Osteocyte (in vitro differentiated cells): ENCODE measurements at places on chromosomes 1 and 21. TPM values are rescaled to one million over a fixed set of nuclear protein-coding genes. Genes with fewer than 3 reads are reported as not detected.

GRCh38 chr1:214111796-214112195, 124.0 kb downstream of the PROX1 start:
- no peaks in the 10 kb centered on the region for H3K4me1 ChIP-seq
- no peak overlapping the region for H3K4me3 ChIP-seq
- no peaks in the 10 kb centered on the region for H3K36me3 ChIP-seq
- H3K27ac ChIP-seq: no peak overlapping the region

Gene ENO1
- 744 and 748 TPM in 2 replicates for total RNA-seq

DNA sequence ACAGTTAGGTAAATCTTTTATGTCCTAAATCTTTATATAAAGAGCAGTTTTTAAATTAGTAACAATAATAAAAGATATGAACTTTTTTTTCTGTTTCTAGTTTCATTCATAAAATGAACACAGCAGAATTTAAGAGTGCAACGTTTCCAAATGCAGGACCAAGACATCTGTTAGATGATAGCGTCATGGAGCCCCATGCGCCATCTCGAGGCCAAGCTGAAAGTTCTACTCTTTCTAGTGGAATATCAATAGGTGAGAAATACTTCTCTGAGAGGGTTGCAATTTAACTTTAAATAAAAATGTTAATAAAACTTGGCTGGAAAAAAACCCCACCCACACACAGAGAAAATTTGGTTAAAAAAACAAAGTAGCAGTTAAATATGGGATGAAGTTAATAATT, 15.0 kb upstream of the ANGPTL1 start:
- H3K27ac ChIP-seq: no peak overlapping the region
- no peak overlapping the region for H3K4me3 ChIP-seq
- DNase-seq: no peak
- H3K36me3 ChIP-seq: peaks cover 6% of the 10 kb centered on the region

DNA sequence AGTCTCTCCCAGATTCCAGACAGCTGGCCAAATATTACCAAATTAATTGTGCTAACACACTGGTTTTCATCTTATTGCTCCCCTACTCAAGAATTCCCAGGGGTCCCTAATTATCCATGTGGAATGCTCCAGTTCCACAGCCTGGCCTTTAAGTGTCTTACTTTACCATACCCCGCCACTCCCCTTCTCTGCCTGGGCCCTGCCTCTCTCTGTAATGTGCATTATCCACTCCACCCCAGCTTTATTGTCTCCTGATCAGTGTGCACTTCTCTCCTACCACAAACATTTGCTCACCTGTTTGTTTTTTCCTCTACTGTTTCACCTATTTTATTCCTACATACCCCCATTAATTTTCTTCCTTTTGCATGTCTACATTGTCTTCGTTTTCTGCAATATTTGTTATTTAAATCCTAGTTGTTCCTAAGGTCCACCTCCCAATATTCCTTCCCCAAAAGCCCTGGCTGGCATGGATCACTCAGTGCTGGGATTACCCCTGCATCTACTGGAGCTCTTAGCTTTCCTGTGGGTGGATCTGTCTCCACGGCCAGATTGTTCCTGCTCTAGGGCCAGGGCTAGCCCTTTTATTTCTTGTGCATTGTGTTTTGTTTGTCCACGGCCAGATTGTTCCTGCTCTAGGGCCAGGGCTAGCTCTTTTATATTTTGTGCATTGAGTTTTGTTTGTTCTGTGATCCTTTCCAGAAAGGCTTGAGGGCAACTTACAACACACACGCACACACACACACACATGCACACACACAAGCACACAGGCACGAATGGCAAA, 33.4 kb upstream of the ATP1B1 start:
- H3K27me3 ChIP-seq: no peaks in the 10 kb centered on the region
- peaks cover 24% of the 10 kb centered on the region for H3K4me1 ChIP-seq
- no peaks in the 10 kb centered on the region for H3K36me3 ChIP-seq
- DNase-seq: no peak
- H3K4me3 ChIP-seq: no peak overlapping the region

GRCh38 chr1:82979593-82980236, 1019.2 kb downstream of the TTLL7 start:
- H3K4me1 ChIP-seq: peaks cover 20% of the 10 kb centered on the region
- H3K27me3 ChIP-seq: peaks cover 3% of the 10 kb centered on the region
- H3K4me3 ChIP-seq: no peak overlapping the region
- DNase-seq: no peak

DNA sequence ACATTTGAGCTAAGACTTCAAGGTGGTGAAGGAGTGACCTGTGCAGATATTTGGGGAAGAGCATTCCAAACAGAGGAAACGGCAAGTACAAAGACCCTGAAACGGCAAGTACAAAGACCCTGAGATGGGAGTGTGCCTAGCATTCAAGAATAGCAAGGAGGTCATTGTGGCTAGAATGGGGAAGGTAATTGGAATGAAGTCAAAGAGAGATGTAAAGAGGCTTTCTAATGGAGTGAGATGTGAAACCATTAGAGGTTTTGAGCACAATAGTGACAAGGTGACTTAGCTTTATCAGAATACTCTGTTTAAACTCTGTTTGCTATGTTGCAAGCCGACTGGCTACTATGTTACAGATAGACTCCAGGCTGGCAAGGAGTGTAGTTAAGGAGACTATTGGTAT, 4.4 kb downstream of the CDC7 start:
- H3K36me3 ChIP-seq: peaks cover 6% of the 10 kb centered on the region
- DNase-seq: no peak
- H3K4me3 ChIP-seq: no peak overlapping the region
- H3K4me1 ChIP-seq: peaks cover 25% of the 10 kb centered on the region

GRCh38 chr1:101474039-101474665, 237.3 kb downstream of the S1PR1 start:
- H3K27me3 ChIP-seq: no peaks in the 10 kb centered on the region
- H3K27ac ChIP-seq: no peak overlapping the region
- no peaks in the 10 kb centered on the region for H3K4me1 ChIP-seq
- H3K36me3 ChIP-seq: no peaks in the 10 kb centered on the region
- H3K4me3 ChIP-seq: no peak overlapping the region
- no peak for DNase-seq
